RPMI8226 (cell line): ENCODE measurements at places on chromosomes 2 and 18.

DNA sequence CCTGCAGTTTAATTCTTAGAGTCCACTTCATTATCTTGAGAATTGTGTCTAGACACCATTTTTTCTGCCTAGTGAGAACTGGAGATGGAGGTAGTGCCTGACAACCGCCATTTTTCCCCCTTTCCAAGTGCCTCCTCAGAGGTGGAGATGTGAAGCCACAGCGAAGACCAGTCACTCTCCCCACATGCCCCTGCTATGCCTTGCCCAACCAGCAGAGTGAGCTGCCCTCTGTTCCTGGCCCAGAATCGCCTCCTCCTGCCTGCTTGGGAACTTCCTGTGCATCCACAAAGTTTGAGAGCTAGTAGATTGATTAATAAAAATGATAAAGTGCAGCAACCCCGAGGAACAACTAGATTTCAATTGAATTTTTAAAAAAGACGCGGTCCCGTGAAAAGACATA lies 123.3 kb downstream of the CLIP4 start:
- DNase-seq: peak; percentile 40

DNA sequence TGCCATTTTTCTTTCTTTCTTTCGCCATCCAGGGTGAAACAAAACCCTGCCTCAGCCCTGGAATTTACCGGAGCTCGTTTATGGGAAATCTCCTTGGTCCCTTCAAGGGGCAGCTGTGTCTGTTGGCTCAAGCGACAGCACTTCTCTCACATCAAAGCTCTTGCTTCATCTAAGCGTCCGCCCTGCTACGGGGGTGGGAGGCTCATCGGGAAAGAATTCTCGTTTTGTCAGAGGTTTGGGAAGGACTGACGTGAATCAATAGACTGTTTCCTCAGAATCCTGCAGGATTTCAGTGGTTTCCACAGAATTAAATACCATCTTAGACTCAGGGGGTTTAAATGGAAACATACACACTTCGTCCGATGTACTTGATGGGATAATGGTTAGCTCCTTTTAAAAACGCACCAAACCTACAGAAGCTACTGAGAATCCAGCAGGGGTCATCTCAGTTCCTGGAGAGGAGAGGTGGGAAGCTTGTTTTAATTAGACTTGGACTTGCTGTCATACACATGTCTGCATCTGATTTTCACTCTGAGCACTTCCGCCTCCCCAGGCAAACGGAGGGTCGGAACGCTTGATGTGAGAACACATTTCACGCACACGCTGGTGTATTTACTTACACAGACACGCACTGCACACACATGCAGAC lies 91.6 kb downstream of the ASB1 start:
- no peak for DNase-seq

DNA sequence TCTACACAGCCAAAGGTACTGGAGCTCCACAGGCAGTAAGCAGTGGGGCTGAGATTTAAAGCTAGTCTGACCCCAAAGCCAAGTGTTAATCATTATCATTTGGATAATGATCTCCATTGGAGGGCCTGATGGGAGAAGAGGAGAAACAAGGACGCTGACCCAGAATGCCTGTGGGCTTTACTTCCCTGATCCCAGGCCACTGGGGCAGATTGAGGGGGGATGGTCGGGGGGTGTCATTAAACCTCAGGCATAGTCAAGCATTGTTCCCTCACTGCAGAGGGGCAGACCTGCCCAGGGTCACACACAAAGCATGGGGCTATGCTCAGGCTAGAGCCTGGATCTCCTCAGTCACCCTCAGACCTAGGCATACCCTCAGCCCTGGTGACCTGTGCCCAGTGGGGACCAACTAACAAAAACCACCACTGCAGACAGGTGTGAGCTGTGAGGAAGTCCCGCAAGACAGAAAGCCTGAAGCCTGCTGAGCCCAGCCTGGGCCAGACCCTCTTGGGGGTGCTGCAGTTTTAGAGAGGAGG lies 53.4 kb downstream of the SDC1 start:
- no peak for DNase-seq

DNA sequence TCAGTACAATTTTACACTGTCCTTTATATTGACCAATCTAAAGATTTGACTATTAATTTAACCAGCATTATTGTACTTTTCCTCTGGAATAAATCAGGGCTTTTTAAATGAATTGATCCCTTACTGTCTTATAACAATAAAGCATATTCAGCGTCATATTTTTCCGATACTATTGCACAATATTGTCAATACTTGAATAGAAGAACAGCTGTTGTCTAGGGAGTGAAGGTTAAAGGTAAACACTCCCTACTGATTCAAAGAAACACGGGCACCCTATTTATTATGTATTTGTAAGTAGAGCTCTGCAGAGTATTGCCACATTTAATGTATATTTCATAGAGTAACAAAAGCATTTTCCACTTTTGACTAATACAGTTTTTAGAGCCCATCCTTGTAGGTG lies 134.4 kb downstream of the CAMKMT start:
- DNase-seq: no peak

DNA sequence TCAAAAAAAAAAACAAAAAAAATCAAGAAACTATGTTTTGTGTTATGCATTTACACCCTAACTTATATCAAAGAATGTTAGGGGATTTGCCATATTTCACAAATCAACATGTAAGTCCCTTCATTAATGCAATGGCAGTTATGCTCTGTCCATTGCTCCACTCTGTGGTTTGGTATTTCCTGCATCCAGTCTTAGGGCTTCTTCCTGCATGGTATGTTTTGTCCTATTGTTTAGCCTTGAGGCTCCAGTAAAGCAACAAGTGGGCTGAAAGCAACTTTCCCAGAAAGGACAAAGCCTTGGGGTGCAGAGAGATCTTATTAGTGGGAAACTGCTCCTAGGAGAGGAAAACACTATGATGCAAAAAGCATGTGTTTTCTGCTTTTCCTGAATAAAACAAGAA lies 474.1 kb downstream of the IRS1 start:
- no peak for DNase-seq

DNA sequence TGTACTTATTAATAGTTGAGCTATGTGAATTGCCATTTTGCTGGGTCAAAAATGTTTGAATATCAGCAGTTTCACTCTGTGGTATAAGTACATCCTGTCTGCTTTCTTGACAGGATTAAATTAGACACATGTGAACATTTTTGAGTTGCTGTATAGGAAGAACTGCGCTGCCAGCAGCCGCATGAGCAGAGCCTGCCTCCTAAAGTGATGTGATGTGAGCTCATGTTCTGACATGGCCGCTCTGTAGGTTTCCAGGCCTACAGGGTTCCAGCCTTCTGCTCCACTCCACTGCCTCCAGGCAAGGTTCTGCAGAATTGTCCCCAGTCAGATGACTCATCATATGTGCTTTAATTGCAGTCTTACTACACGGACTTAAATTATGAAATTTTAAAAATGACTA lies 119.7 kb upstream of the NFATC1 start:
- DNase-seq: peak; percentile 68

DNA sequence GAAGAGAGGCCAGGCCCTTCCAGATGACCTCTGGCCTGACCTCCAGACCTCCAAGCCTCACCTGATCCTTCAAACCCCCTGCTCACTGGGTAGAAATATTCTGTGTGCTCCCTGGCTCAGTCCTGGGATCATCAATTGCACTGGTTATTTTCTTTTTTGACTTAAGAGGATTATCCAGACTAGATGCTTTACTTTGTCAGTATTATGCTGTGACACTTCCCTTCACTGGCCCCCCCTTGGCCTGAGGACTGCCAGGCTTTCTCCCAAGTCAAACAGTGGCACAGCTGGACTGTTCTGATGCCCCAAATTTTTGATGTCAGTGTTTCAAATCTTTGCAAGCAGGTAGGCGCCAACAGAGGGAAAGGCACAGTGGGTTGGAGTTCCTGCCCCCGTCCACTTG lies 156.3 kb upstream of the SKOR2 start:
- DNase-seq: no peak

- DNase-seq: peak; percentile 83
Measured at GRCh38 chr18:65498605-65499004, 252.2 kb upstream of the CDH7 start.

GRCh38 chr2:182543741-182544525 lies 117.1 kb upstream of the PDE1A start:
- DNase-seq: no peak

DNA sequence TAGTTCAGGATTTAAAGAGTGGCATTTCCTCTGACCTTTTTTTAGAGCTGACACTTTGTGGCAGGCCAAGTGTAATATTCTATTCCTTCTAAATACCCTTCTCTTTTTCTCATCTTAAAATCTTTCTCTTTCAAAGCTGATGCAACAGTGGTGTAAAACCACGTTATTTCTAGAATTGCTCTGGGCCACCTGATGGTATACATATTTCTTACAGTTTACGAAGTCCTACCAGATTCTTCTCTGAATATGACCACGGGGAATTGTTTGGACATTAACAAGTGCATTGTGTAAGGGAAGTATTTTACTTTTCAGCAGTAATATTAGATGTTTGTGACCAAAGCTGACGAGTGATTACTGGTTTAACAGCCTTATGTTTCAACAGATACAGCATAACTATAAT lies 109.9 kb downstream of the PTPRM start:
- no peak for DNase-seq

GRCh38 chr18:7958081-7958896 lies 391.2 kb downstream of the PTPRM start:
- DNase-seq: no peak
